Activated CD4-positive, alpha-beta memory T cell treated with anti-CD3 and anti-CD28 coated beads, Interleukin-2, amount 10 ng/mL, durations not matched to agents 7 days and 5 days (primary cell): ENCODE measurements at places on chromosomes 2 and 18. TPM values are rescaled to one million over a fixed set of nuclear protein-coding genes. Genes with fewer than 3 reads are reported as not detected.

The NRBP1 gene
- total RNA-seq = 103 TPM

GRCh38 chr18:79258447-79258846 is 137.3 kb upstream of the NFATC1 start:
- no peaks in the 10 kb centered on the region for H3K4me1 ChIP-seq
- H3K27ac ChIP-seq = no peak overlapping the region
- H3K36me3 ChIP-seq = peaks cover 3% of the 10 kb centered on the region
- no peaks in the 10 kb centered on the region for H3K27me3 ChIP-seq
- DNase-seq = no peak
- H3K4me3 ChIP-seq = no peak overlapping the region

DNA sequence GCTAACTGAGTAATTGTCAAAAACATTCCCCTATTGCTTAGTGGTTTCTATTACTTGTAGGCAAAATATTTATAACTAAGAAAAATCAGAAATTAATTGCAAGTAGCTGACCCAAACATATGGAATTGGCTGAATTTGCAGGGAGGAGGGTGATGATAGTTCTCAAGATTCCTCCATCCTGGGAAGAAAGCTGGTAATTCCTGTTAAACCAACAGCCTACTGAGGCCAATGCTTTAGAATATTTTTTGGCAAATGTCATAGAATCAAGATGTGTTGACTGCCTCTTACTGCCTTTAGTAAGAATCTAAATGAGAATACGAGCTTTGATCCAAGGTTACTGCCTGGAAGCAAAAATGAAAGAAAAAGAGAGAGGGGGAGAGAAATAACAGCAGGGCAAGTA is 120.0 kb downstream of the COL6A3 start:
- H3K27me3 ChIP-seq = peaks cover 36% of the 10 kb centered on the region
- no peaks in the 10 kb centered on the region for H3K36me3 ChIP-seq
- DNase-seq = no peak
- peaks cover 5% of the 10 kb centered on the region for H3K4me1 ChIP-seq
- no peak overlapping the region for H3K27ac ChIP-seq

The LAMA1 gene
- total RNA-seq = not detected

The UGT1A10 gene
- not detected for total RNA-seq
